ENCODE measurements at places on chromosomes 3 and 15. TPM values are rescaled to one million over a fixed set of nuclear protein-coding genes. Genes with fewer than 3 reads are reported as not detected.

SYNPR gene
- not detected for total RNA-seq

JMJD7 gene
- 5.0 TPM for total RNA-seq

FNDC3B gene
- 85.7 TPM for total RNA-seq

TMEM108 gene
- total RNA-seq = not detected

IDH3A gene
- 37.8 TPM for total RNA-seq

CCDC50 gene
- 112 TPM for total RNA-seq

SEMA6D gene
- total RNA-seq = 6.6 TPM

CPLX3 gene
- not detected for total RNA-seq

SECISBP2L gene
- total RNA-seq = 39.7 TPM

UNC13C gene
- total RNA-seq = not detected

MRPS22 gene
- 67.3 TPM for total RNA-seq
